ENCODE measurements at places on chromosomes 16 and 17. TPM values are rescaled to one million over a fixed set of nuclear protein-coding genes. Genes with fewer than 3 reads are reported as not detected.

GRCh38 chr17:31843070-31843745, 15.8 kb downstream of the COPRS start:
- no peak for ATAC-seq

- ATAC-seq = peak; percentile 35
These were observed 519 bp downstream of the DDX5 start for GRCh38 chr17:64505340-64506200.

DNA sequence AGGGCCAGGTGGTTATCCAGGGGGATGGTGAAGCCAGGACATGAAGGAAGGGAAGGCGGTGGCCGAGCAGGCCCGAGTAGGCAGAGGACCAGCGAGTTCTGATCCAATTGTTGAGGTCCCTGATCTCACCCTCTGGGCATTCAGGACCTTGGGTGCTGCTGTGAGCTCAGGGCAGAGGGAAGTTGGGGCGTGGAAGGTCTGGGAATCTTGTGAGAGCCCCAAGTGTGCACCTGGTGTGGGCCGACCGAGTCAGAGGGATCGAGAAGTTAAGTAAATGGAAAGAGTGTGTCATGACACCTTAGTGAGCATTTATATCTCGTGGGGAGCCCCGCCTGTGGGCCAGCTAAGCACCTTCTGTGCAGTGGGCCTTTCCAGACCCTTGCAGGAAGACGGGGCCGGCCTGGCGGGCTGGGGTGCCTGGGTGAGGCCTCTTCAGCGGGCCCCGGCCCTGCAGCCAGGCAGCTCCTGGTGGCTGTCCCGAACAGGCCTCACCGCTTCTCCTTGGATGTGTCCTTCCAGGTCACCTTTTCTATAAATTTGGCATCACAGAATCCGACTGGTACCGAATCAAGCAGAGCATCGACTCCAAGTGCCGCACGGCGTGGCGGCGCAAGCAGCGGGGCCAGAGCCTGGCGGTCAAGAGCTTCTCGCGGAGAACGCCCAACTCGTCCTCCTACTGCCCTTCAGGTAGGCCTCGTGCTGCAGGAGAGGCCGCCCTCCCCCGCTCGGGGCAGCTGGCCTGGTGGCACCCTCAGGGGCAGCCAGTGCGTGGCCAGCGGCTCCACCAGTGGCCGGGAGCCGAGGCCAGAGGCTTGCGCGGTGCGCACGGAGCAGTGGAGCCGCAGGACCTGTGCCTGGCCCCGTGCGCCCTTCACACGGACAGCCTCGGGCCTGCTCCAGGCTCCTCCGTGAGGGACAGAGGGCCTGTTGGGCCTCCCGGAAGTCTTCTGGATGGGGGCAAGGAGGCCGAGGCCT, 76.0 kb downstream of the BANP start:
- peak; percentile 19 for ATAC-seq

- peak; percentile 96 for ATAC-seq
These were observed 12.7 kb upstream of the HASPIN start for GRCh38 chr17:3710951-3711383.

- no peak for ATAC-seq
These were observed 20.5 kb downstream of the SREBF1 start for GRCh38 chr17:17816240-17816814.

DNA sequence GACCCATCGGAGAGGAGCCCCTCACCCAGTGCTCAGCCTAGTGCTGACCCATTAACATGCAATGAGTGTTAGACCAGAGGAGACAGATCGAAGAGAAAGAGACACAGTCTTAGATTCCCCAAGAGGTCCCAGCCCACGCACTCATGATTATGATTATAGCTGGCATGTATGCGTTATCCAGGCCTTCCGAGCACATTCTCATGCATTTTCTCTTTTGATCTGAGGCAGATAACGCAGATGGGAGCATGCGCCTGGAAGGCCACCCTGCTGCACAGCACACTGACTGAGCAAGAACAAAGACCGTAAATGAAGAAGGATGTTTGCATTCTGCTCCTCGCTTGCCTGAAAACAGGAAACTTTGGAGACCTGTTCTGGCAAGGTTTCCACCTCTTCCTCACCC, 232.7 kb downstream of the SOX9 start:
- ATAC-seq = no peak

DNA sequence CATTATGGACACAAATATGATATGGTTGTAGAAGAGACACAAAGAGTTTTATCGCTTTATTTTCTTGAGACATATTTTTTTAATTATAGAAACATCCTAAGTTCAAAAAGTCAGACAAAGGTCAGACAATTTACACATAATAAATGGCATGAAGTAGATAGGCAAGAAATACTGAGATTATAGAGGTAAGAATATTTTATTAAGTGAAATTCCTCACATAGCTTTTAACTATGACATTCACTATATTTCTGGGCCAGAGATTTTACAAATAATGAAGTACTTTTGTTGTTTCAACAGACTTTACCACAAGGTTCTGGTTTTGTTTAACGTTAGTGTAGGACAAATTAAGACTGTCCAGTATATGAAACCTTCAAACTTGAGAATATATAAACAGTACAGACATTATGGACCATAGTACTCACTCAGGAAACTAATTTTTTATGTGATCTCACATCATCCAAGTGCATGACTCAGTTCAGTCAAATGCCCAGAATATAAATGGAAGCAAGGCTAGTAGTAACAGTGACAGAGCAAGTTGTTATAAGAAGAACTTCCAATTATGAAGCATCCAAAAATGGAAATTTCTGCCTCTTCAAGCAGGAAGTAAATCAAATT, 394.8 kb downstream of the KCNJ2 start:
- ATAC-seq = no peak

DNA sequence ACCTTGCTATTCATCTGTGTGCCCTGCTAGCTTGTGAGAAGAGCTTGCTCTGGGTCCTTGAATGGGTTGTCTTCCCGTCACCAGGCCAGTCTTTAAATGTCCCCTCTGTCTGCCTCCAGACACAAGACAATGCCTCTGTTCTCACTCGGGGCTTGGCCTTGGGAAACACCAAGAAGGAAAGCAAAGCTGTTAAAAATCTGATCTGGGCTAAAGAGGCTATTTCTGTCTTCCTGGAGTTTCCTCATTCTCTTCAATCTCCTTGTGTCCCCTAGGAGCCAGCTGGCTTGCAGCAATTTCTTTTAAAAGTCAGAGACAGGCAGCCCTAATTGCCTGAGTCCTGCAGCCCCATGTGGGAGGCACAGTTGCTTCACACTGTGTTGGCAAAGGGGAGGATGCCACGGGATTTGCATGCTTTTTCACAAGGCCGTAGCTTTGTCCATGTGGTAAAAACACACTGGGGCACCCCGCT, 2.5 kb downstream of the DNAI2 start:
- no peak for ATAC-seq

DNA sequence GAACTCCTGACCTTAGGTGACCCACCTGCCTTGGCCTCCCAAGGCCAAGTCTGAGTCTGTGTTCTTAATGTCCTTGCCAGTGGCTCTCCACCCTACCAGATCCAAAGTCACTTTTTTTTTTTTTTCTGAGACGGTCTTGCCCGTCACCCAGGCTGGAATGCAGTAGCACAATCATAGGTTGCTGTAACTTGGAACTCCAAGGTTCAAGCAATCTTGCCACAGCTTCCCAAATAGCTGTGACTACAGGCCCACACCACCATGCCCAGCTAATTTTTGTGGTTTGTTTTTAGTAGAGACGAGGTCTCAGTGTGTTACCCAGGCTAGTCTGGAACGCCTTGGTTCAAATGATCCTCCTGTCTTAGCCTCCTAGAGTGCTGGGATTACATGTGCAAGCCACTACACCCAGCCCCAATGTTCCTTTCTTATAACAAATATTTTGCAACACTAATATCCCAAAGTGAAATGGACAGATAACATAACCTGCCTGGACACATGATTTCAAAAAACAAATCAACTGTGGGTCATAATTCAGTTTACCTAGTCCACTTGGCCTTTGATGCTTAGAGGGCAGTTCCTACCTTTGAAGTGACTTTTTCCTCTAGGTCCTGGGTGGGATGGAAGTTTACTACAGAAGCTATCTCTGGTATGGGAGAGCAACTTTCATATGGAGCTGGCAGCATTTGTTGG, 4.0 kb upstream of the RAPGEFL1 start:
- ATAC-seq = no peak

- ATAC-seq = no peak
These were observed 78.4 kb upstream of the CDH11 start for GRCh38 chr16:65200156-65200773.

GRCh38 chr17:43171586-43172487, 823 bp downstream of the NBR1 start:
- no peak for ATAC-seq

GRCh38 chr16:53712065-53712464, 8.1 kb downstream of the FTO start:
- no peak for ATAC-seq

GRCh38 chr16:10738231-10739077, 5.2 kb upstream of the NUBP1 start:
- ATAC-seq = peak; percentile 85

- no peak for ATAC-seq
These were observed 205.2 kb upstream of the RPL38 start for GRCh38 chr17:73998249-73998648.

The CENPT gene
- total RNA-seq = 61.4 TPM

The YBX2 gene
- total RNA-seq = 0.26 TPM

The KRT39 gene
- not detected for total RNA-seq

The CCL4L2 gene
- 2.3 TPM for total RNA-seq

The ABCC12 gene
- not detected for total RNA-seq

The C16orf86 gene
- 1.5 TPM for total RNA-seq

The TCAP gene
- 2.0 TPM for total RNA-seq

The CNTNAP1 gene
- 2.8 TPM for total RNA-seq
